ENCODE measurements at places on chromosomes 11 and 22.

- no peak for DNase-seq
Observed at GRCh38 chr22:35991168-35991567, 37.5 kb downstream of the RBFOX2 start.

DNA sequence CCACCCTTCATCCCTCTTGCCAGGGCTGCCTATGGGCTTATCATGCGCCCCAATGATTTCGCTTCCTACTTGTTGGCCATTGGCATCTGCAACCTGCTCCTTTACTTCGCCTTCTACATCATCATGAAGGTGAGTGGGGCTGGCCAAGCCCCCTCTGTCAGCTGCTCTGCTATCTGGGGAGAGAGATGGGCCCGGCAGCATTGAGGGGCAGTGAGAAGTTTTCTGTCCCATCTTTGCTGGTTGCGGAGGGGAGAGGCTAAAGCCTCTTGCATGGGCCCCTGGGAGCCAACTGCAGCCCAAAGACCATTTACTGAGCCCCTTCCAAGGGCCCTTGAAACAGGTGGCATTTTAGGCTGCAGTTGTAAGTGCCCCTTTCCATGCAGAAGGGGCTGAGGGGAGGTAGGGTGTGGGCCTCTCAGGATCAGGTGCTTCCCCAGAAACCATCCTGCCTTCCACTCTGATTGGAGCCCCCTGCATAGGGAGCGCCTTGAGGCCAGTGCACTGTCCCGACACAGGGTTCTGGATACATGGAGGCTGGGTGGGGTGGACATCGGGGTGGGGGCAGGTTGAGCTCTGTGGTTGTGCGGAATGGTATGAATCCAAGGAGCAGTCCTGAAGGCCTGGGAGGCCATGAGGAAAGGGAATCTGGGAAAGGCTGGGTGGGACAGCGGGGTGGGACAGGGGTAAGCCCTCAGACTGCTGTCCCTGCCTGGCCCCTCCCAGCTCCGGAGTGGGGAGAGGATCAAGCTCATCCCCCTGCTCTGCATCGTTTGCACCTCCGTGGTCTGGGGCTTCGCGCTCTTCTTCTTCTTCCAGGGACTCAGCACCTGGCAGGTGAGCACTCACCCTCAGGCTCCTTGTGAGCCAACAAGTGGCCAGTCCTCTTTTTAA lies 5.8 kb upstream of the TAGLN start:
- DNase-seq, result no peak

- no peak for DNase-seq
Observed at GRCh38 chr22:35126993-35127392, 61.0 kb downstream of the ISX start.

DNA sequence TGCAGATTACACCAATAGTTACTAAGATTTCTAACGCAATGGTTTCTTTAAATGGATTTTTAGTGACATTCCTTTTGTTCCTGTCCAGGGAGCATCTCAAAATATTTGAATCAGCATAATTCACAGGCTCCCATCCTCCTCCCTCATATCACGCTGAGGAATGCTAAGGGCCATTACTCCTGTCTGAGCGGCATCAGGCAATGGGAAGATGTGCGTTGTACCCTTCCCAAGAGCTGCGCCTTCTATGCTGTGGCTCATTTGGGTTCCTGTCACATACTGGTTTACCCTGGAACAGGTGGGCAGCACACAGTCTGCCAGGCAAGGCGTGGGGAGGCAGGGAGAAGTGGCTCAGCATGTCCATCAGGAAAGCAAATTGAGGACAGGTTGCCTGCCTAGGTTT lies 121.9 kb downstream of the DBX1 start:
- no peak for DNase-seq

DNA sequence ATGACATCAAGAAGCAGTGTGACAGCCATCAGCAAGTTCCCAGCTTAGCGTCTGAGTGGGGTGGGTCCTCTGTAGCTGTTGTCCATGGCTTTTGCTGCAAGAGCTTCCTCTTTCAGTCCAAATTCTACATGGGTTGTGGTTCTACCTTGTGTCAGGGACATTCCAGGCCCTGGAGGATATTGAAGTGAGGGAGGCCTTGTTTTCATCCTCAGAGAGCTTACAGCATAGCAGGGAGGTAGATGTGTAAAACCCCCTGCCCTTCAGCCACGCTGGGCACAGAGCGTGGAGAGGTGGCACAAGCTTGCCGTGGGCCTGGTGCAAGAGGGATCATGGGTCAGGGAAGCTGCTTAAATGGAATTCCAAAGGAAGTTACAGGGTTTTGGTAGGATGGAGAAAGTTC lies 93.9 kb downstream of the GRIK4 start:
- no peak for DNase-seq

DNA sequence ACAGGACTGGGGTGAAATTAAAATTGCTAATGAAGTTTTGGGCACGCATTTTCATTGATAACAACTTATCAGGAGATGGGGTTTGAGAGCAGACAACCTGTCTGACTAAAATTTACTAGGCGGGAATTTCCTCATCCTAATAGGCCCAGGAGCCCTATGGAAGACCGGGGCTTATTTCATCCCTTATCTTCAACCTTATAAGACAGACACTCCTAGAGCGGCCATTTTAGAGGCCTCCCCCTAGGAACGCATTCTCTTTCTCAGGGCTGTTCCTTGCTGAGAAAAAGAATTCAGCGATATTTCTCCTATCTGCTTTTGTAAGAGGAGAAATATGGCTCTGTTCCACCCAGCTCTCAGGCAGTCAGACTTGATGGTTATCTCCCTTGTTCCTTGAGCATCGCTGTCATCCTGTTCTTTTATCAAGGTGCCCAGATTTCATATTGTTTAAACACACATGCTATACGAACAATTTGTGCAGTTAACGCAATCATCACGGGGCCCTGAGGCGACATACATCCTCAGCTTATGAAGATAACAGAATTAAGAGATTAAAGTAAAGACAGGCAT lies 39.3 kb upstream of the ZC3H12C start:
- no peak for DNase-seq

GRCh38 chr11:84914511-84914910 lies 712.6 kb downstream of the DLG2 start:
- DNase-seq, result no peak

DNA sequence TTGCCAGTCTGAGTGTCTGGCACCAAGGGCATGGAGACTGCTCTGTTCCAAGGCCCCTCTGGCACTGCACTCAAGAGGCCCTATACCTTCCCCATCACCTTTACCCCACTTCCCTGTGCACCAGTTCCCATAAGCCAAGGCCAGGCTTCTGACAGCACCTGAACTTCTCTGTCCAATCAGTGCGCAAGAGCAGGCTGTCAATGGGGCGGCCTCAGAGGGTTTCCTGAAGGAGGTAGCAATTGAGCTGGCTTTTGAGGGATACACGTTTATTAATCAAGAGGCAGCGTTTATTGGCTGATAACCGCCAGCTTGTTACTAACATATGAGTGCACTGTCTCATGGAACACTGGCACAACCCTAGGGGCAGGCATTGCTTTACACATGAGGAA lies 2.1 kb downstream of the SH3BP1 start:
- no peak for DNase-seq

- no peak for DNase-seq
Observed at GRCh38 chr11:63839508-63840355, 822 bp downstream of the MARK2 start.

- DNase-seq, result no peak
Observed at GRCh38 chr11:125995313-125995712, 49.5 kb downstream of the VSIG10L2 start.

- no peak for DNase-seq
Observed at GRCh38 chr22:46379066-46379930, 43.8 kb downstream of the TRMU start.

- DNase-seq, result no peak
Observed at GRCh38 chr11:35276396-35277145, 137.6 kb downstream of the CD44 start.

- no peak for DNase-seq
Observed at GRCh38 chr22:28448625-28449024, 231.0 kb downstream of the TTC28 start.

- DNase-seq, result no peak
Observed at GRCh38 chr11:106426696-106427095, 349.2 kb downstream of the AASDHPPT start.

DNA sequence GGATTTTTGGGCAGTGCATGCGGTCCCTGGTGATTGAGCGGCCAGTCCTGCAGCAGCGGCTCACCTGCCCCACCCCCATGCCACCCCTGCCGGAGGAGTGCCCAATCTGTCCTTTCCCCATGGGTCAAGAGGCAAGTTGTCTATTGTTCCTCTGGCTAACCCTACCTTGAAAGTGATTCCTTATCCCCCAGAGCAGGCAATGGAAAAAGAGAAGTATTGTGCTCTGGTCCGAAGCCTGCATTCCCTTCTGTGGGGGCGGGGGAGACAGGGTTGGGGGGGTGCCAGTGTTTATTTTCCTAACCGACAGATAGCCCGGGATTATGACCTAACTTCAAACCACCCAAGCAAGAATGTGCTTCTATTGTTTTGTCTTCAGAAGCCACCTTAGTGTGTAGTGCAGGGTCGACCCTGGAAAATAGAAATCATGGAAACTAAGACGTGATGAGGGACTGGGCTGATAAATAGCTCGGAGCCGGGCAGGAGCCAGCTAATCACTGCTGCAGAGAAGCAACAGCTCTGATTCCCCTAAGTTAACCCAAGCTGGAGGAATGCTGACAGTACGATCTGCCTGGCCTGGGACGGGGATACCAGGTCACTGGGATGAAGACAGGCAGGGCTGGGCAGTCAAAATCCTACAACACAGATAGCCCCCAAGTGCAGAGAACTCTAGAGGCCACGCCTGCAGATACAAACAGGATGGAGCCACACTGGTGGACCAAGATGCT lies 38.7 kb upstream of the ATXN10 start:
- DNase-seq, result no peak

GRCh38 chr11:69869311-69869939 lies 50.2 kb upstream of the FGF3 start:
- no peak for DNase-seq

- no peak for DNase-seq
Observed at GRCh38 chr11:79421820-79422219, 19.0 kb downstream of the TENM4 start.

GRCh38 chr22:38203090-38203810 lies 1.5 kb downstream of the MAFF start:
- DNase-seq, result no peak

- DNase-seq, result no peak
Observed at GRCh38 chr11:80107415-80107814, 666.6 kb upstream of the TENM4 start.

DNA sequence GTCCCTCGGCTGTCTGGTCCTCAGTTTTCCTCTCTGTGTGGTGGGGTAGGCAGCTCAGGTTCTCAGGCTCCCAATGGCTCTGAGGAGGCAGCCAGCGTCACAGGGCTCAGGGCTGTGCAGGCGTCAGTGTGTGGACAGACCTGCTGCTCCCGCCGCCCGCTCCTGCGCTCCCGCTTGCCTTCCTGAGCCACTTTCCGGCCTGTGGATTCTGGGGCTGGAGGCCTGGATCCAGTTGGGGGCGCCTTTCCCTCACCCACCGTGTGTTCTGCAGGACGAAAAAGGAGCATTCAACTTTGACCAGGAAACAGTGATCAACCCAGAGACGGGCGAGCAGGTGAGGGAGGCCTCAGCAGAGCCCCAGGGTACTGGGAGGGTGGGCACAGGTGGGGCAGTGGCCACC lies 14.7 kb downstream of the DPP3 start:
- DNase-seq, result no peak

DNA sequence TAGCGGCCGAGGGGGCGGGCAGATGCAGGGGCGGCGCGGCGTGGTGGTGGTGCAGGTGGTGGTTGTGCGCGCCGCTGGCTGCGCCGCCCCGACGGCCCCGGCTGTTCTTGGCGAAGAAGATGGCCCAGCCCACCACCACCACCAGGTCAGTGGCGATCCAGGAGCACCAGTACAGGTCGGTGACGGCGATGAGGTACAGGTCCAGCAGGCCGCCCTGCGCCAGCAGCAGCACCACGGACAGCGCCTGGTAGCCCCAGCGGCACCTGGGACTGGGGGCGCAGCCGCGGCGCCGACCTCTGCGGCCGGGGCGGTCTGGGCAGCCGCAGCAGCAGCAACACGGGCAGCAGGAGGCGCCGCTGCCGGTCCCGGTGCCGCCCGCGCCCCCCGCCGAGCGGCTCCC lies 879 bp downstream of the TMEM121B start:
- no peak for DNase-seq

GRCh38 chr11:93123351-93123898 lies 74.4 kb downstream of the SLC36A4 start:
- DNase-seq, result no peak

DNA sequence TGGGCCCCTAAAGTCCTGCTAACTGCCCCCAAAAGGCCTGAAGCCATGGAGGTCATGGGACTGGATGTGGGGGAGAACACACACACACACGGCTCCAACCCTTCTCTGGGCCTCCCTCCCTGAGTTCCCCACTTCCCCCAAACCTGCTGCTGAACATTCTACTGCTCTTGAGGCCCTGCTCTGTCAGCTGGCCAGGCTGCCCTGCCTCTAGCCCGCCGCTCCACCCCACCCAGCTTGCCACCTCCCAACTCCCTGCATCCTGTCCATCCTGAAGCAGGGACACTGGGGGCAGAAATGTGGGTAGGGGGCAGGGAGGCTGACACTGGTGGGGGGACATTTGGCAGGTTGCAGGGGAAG lies 1.0 kb downstream of the KCNJ4 start:
- no peak for DNase-seq

GRCh38 chr11:46543564-46543963 lies 50.3 kb downstream of the AMBRA1 start:
- no peak for DNase-seq

DNA sequence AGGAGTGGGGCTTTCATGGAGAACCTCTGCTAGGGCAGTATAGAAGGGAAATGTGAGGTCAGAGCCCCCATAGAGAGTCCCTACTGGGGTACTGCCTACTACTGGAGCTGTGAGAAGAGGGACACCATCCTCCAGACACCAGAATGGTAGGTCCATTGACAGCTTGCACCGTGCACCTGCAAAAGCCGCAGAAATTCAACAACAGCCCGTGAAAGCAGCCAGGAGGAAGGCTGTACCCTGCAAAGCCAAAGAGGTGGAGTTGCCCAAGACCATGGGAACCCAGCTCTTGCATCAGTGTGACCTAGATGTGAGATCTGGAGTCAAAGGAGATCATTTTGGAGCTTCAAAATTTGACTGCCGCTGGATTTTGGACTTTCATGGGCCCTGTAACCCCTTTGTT lies 245.6 kb downstream of the TENM4 start:
- DNase-seq, result no peak

DNA sequence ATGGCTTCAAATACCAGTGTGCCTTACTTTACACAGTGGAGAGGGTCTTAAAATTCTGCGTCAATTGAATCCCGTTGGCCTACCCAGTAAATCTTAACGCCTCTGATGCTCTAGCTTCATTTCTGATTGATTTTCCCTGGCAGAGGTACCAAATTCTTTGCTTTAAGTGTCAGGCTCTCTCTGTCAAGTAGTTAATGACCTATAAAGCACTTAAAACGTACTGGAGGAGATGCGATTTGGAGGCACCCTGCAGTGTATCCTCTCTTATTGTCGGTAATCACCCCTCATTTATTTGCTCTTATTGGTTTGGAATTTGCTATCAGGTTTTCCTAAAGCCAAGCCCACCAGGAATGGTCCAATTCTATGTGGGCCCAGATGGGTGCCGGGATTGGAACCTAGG lies 59.2 kb downstream of the NFAM1 start:
- DNase-seq, result no peak

- DNase-seq, result no peak
Observed at GRCh38 chr11:61687420-61687819, 7.2 kb downstream of the DAGLA start.
